Activated T-cell treated with anti-CD3 and anti-CD28 coated beads, Interleukin-2, amount 50 U/mL, for 48 hours (primary cell): ENCODE measurements at places on chromosomes 1 and 21.

DNA sequence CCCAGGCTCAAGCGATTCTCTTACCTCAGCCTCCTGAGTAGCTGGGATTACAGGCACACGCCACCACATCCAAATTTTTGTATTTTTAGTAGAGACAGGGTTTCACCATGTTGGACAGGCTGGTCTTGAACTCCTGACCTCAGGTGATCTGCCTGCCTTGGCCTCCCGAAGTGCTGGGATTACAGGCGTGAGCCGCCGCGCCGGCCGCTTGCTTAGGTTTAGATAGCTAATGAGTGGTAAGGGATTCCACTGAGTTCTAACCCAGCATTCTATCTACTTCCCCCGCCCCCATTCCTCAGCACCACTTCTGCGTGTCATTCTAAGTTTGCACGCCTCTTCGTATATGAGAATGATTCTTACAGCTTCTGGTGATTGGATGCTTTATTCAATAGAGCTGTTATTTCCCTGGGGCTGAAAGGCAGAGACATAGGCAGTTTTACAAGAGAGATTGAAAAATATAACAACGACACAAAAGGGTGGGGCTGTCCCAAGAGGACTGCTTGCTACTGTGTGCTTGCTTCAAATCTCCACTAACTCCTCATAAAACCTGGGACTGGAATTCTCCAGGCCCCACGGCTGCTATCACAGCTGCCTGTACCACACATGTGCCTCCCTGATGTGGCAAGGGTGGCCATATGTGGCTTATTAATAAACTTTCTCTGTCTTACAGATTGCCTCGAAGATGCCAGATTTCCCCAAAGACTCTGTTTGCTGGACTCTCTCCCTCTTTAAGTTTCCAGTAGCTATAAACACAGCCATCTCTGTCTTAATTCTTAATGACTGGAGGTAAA is 23.7 kb upstream of the GREM2 start:
- no peak for DNase-seq

- DNase-seq, result no peak
Measured at GRCh38 chr1:225712391-225712790, 59.5 kb upstream of the ENAH start.

DNA sequence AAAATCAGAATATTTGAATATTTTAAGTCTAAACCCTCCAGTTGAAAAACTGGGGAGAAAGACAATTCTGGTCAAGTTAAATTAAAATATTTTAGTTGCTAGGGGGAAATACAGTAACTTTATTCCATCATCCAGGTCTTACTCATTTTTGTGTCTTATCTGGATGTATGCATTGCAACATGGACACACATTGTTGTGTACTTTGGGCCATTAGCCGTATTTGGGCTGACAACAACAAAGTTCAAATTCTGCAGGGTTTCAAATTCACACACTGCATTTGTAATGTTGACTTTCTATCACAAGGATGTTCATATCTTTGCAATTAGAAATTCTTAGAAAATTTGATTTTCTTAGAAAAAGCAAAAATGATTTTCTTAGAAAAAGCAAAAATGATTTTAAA is 249.3 kb downstream of the BACH1 start:
- no peak for DNase-seq

DNA sequence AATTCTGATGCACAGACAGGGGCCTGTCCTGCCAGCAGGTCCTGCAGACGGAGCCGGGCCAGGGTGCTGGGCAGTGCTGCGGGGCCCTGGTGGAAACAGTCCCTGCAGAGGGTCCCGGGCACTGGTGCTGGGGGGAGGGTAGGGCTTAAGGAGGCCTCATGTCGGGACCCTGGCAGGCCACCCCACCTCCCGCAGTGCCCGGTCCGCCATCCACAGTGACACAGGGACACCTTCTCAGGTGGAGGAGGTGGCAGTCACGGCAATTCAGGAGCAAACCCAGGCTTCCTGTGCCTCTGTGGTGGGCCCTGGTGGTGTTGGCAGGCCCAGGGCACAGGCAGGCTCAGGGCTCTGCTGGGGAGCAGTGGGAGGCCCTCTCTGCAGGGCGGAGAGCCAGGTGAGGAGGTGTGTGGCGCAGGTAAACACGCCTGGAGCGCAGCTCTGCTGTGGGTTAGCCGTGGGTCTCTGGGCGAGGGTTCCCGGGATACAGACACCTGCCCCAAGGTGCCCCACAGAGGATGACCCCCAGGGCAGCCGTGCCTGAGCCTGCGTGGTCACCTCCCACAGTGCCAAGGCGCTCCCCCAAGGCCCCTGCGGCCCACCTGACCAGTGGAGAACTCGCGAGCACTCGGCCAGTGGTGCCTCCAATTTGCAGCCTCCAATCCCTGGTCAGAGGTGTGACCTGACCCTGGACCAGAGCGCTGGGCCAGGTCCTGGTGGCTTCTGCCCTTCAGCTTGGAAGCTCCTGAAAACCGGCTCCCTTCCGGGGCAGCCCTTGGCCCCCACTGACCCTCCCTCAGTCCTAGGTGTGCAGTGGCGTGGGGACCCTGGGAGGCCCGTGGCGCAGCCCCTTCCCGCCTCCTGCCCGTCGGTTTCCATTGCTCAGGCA is 19.2 kb downstream of the COL18A1 start:
- DNase-seq, result no peak

DNA sequence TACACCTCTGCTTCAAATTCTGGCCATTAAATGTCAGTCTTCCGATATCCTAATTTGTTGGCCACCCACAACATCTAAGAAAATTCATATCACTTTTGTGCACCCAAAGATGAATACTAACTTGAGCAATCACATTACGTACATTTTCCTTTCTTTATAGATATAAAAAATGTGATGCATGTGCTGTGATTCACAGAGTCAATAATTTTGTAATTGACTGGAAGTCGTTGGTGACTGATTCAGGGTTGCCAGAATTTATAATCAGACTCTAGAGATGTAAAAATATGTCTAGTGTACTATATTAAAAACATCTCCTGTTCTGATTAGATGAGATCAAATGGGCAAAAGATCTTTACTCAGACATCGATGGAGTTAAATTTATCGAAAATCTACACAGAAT is 150.0 kb upstream of the KCTD3 start:
- DNase-seq, result no peak

DNA sequence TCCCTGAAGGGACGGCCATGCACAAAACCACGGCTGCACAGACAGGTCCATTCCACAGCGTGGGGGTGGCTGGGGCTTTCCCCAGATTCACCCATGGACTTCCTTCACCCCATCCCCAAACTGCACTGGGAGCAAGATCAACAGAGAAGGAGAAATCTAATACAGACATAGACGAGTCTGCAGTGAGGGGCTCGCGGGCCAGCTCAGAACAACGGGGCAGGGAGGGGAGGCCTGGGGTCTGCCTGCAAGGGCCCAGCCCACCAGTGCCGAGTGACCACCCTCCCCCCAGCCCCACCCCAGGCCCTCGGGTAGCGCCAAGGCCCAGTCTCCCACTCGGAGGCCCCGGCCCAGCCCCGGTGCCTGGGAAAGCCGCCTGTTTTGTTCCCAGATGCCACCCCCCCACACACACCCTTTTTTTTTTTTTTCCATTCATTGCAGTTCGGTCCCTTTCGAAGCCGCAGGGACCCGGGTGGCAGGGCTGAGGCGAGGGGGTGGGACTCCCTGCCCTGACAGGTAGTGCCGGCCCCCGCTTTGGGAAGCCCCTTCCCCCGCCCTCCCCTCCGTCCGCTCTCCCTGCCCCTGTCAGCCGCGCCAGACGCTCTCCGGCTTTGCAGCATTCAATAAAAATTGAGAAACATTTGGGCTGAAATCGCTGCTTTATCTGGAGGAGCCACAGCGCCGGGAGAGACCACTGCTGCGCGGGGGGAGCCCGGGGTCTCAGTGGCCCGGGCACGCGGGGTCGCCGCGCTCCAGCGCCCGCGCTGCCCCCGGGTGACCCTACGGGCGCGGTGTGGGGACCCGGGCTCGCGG is 543 bp upstream of the EPHB2 start:
- DNase-seq, result peak; percentile 48

- DNase-seq, result no peak
Measured at GRCh38 chr1:9883585-9884449, 26.3 kb downstream of the CTNNBIP1 start.

DNA sequence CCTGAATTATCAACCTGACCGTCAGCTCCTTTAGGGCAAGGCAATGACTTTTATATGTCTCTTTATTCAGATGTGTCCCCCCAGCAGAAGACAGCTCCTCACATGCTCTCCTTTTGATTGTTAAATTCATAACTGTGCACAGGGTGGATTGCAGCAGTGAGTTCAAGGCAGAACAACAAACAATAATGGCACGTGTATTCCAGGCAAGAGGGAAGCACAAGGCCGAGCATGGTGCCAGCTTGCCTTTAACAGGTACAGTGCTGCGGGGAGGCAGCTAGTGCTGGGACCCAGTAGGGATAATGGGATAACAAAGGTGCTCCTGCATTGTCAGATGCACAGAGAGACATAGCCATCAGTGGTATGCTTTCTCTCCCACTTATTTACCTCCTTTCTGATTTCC is 248.4 kb downstream of the RHOU start:
- DNase-seq, result no peak

- no peak for DNase-seq
Measured at GRCh38 chr1:176879784-176880620, 284.5 kb downstream of the ASTN1 start.

- DNase-seq, result no peak
Measured at GRCh38 chr1:7025013-7025412, 239.8 kb downstream of the CAMTA1 start.

DNA sequence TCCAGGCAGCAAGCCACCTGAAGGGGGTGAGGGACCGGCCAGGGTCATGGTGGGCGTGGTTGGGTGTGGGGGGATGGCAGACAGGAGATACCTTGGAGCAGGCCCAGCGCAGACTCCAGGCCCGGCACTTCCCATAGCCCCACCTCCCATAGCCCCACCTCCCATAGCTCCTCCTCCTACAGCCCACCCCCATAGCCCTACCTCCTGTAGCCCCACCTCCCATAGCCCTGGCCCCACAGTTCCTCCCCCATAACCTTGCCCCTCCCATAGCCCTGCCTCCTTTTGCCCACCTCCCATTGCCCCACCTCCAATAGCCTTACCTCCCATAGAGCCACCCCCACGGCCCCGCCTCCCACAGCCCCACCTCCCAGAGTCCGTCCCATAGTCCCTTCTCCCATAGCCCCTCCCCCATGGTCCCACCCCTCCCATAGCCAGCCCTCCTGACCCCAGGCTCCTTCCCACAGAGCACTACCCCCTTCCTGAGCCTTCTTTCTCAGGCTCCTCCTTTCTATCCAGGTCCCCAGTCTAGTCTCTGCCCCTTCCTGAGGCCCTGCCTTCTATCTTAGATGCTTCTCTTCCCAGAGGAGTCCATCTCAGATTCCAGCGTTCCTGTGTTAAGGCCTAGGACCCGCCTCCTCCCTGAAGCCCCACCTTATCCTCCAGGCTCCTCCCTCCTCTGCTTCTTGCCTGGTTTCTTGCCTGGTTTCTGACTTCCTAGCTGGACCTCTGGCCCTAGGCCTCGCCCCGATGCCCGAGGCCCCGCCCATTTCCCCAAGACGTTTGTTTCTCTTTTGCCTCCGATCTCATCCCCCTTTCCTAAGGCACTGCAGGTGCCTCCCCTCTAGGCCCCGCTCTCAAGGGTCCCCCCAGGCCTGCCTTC is 46.8 kb downstream of the PTPRU start:
- peak; percentile 35 for DNase-seq
